ENCODE measurements at places on chromosomes 3 and 15. TPM values are rescaled to one million over a fixed set of nuclear protein-coding genes. Genes with fewer than 3 reads are reported as not detected.

Gene LRRC31
- not detected for total RNA-seq

Gene SENP7
- 7.9 TPM for total RNA-seq

Gene C2CD4A
- not detected for total RNA-seq

Gene ARGFX
- total RNA-seq = not detected

Gene STAB1
- total RNA-seq = 0.57 TPM

Gene EFCC1
- not detected for total RNA-seq

Gene LYSMD2
- total RNA-seq = 5.3 TPM

Gene FRMD5
- 1.6 TPM for total RNA-seq

Gene SEMA3B
- total RNA-seq = 31.8 TPM

Gene PPP2R3A
- 7.0 TPM for total RNA-seq

Gene CFAP92
- total RNA-seq = 1.1 TPM

Gene CHRFAM7A
- 0.14 TPM for total RNA-seq

Gene SLC26A6
- 31.1 TPM for total RNA-seq
